ENCODE measurements at places on chromosomes 11 and 22. TPM values are rescaled to one million over a fixed set of nuclear protein-coding genes. Genes with fewer than 3 reads are reported as not detected.

Gene TRAF6
- total RNA-seq = 12.3 TPM

DNA sequence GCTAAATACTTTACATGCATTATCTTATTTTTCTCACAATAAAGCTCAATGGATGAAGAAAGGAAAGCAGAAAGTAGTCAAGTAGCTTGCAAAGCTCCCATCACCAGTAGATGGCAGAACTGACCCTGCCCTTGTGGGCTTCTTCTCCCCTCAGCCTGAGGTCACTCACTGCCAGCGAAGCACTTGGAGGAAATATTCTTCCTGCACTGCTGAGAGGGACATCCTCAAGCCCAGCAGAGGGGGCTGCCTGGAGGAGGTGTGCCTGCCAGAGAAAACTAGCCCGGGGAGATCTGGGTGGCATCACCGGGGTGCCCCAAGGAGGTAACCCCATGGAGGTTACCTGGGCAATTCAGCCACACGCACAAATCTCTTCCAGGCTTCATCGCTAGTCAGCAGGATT lies 6.6 kb downstream of the APOL4 start:
- peak; percentile 57 for DNase-seq

Gene MUC5AC
- not detected for total RNA-seq

- DNase-seq = no peak
Measured at GRCh38 chr11:68617925-68618809, 66.2 kb upstream of the GAL start.

DNA sequence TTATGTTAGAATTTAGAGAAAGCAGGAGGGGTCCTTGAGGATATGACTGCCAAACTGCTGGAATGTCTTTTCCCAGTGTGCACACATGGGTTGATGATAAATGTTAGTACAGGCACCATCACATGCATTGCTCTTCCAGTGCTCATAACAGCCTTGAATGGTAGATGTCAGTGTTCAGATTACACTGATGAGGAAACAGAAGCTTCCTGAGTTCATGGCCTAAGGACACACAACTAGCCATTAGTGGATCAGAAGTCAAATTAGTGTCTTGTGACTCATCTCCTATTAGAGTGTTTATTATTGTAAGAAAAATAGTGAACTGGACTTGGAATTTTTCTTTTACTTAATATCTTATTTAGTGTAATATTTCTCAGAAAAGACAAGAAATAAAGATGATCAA lies 241.5 kb downstream of the DDX10 start:
- DNase-seq = peak; percentile 11

Gene MMP27
- not detected for total RNA-seq

- DNase-seq = no peak
Measured at GRCh38 chr11:9563196-9563730, 10.2 kb upstream of the WEE1 start.

GRCh38 chr11:61392981-61393595 lies 701 bp downstream of the TMEM216 start:
- no peak for DNase-seq

Gene IRAG1
- not detected for total RNA-seq

Measured in SJCRH30 (cell line).